ENCODE measurements at places on chromosomes 3 and 15. TPM values are rescaled to one million over a fixed set of nuclear protein-coding genes. Genes with fewer than 3 reads are reported as not detected.

Gene HPS3
- polyA plus RNA-seq, result 23.7 TPM

Gene ROBO2
- polyA plus RNA-seq, result 1.5 TPM

Gene KLHL40
- polyA plus RNA-seq, result not detected

GRCh38 chr15:52112203-52112750, 298 bp downstream of the BCL2L10 start:
- DNase-seq, result no peak
- 0 out of 2 replicates have a peak, but pooled peaks cover 2% of the 10 kb centered on the region for H3K4me1 ChIP-seq
- no peaks in the 10 kb centered on the region for H3K36me3 ChIP-seq
- H3K27ac ChIP-seq, result no peak overlapping the region
- no peak overlapping the region for H3K4me3 ChIP-seq

GRCh38 chr15:89820666-89821611, 6.3 kb upstream of the ANPEP start:
- H3K27ac ChIP-seq, result no peak overlapping the region
- no peak for DNase-seq
- H3K4me3 ChIP-seq, result no peak overlapping the region
- H3K4me1 ChIP-seq, result no peaks in the 10 kb centered on the region
- no peaks in the 10 kb centered on the region for H3K36me3 ChIP-seq

- H3K4me1 ChIP-seq, result peaks cover 25% of the 10 kb centered on the region
- H3K4me3 ChIP-seq, result no peak overlapping the region
- no peak for DNase-seq
- peaks cover 24% of the 10 kb centered on the region for H3K36me3 ChIP-seq
- H3K27me3 ChIP-seq, result no peaks in the 10 kb centered on the region
These were observed 34.7 kb downstream of the OXNAD1 start for GRCh38 chr3:16299746-16300145.

- no peaks in the 10 kb centered on the region for H3K36me3 ChIP-seq
- no peaks in the 10 kb centered on the region for H3K27me3 ChIP-seq
- peaks cover 42% of the 10 kb centered on the region for H3K4me1 ChIP-seq
- no peak overlapping the region for H3K4me3 ChIP-seq
- no peak overlapping the region for H3K27ac ChIP-seq
- no peak for DNase-seq
These were observed 2.9 kb upstream of the C15orf39 start for GRCh38 chr15:75198560-75199356.

- H3K27ac ChIP-seq, result no peak overlapping the region
- no peaks in the 10 kb centered on the region for H3K36me3 ChIP-seq
- H3K27me3 ChIP-seq, result no peaks in the 10 kb centered on the region
- no peaks in the 10 kb centered on the region for H3K4me1 ChIP-seq
- H3K4me3 ChIP-seq, result no peak overlapping the region
These were observed 48.5 kb upstream of the PEX5L start for GRCh38 chr3:180085122-180085710.

DNA sequence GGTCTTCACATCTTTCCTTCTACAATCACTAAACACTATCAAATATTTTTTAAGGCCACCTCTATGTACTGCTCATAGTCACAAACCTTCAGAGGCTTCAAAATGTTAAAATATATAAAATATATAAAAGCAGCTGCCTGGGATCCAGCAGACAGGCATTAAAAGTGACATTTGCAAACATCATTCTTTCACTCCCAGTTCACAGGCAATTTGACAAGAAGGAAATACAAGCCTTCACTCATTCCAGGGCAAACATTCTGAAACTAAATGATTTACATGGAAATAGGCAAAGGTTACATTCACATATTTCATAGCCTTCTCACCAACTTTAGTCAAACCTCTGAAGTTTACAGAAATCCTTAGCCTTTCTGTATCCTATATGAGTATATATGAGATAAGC, 266.3 kb downstream of the TBL1XR1 start:
- no peaks in the 10 kb centered on the region for H3K27me3 ChIP-seq
- no peak for DNase-seq
- no peaks in the 10 kb centered on the region for H3K36me3 ChIP-seq
- H3K4me3 ChIP-seq, result no peak overlapping the region
- H3K27ac ChIP-seq, result no peak overlapping the region
- no peaks in the 10 kb centered on the region for H3K4me1 ChIP-seq

DNA sequence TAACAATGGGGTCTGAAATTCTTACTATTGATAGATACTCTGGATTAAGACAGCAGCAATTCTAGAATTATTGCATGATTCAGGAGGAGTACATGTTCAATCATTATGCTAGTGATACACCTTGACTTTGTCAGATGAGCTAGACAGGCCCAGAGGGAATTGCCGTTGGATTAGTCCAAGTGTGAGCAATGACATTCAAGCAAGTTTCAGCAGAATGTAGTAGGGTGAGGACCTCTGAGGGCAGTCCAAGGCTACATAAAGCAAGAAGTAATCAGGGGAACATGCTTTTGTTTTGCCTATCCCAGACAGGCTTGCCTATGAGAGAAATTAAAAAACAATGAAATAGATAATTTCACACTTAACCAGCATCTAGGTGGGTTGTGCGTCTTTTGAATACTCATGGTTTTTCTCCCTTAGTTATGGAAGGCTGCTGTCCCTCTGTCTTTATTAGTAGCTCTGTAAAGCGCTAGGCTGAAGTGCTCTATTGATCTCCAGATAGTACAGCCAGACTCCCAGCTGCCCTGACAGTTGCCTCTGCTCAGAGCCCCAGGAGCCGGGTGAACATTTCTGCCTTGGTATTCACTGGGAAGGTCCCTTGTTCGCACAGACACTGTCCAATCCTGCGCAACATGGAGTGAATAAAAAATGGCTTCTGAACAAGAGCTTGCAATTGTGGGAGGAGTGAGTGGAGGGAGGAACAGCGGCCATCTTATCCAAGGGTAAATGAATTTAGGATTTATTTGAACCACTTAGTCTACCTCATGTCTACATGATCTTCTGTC, 316.6 kb upstream of the ONECUT1 start:
- no peak overlapping the region for H3K4me3 ChIP-seq
- H3K36me3 ChIP-seq, result no peaks in the 10 kb centered on the region
- H3K27me3 ChIP-seq, result no peaks in the 10 kb centered on the region
- H3K4me1 ChIP-seq, result no peaks in the 10 kb centered on the region

DNA sequence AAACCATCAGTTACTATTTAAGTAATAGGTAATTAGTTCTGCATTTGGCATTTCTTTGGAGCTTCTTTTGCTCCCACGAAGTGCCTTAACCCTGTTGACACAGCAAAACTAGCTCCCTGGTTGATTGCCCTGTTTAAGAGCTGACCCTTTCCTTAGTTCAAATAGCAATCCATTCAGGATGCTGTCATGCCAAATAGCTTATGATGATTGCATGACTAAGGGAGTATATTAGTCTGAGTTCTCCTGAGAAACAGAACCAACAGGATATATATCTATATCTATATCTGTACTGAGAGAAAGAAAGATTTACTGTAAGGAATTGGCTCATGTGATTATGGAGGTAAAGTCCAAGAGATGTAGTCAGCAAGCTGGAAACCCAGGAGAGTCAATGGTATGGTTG, 50.3 kb upstream of the SPRED1 start:
- H3K4me3 ChIP-seq, result no peak overlapping the region
- no peak overlapping the region for H3K27ac ChIP-seq
- no peak for DNase-seq
- no peaks in the 10 kb centered on the region for H3K36me3 ChIP-seq
- H3K27me3 ChIP-seq, result no peaks in the 10 kb centered on the region
- no peaks in the 10 kb centered on the region for H3K4me1 ChIP-seq
